Activated CD4-positive, alpha-beta memory T cell treated with anti-CD3 and anti-CD28 coated beads for 36 hours (primary cell): ENCODE measurements at places on chromosomes 1 and 21. TPM values are rescaled to one million over a fixed set of nuclear protein-coding genes. Genes with fewer than 3 reads are reported as not detected.

Gene PRXL2B
- total RNA-seq: 34.6 TPM

Gene SPSB1
- 11.0 TPM for total RNA-seq

Gene PLPPR5
- not detected for total RNA-seq

Gene THEM5
- total RNA-seq: not detected

Gene NR0B2
- total RNA-seq: not detected

Gene CCDC190
- total RNA-seq: not detected

Gene CYP4B1
- total RNA-seq: not detected

Gene EPB41
- 67.6 TPM for total RNA-seq

Gene GPR157
- total RNA-seq: 3.9 TPM

Gene GSTM3
- total RNA-seq: 2.1 TPM

Gene ARHGAP30
- 178 TPM for total RNA-seq

Gene NUAK2
- total RNA-seq: 4.5 TPM
